H7 (cell line): ENCODE measurements at places on chromosomes 6 and 20. TPM values are rescaled to one million over a fixed set of nuclear protein-coding genes. Genes with fewer than 3 reads are reported as not detected.

- no peak for DNase-seq
These were observed 149.9 kb downstream of the CEBPB start for GRCh38 chr20:50340541-50340940.

GRCh38 chr6:84763003-84763885 lies 1.2 kb downstream of the TBX18 start:
- DNase-seq: peak; percentile 58

DNA sequence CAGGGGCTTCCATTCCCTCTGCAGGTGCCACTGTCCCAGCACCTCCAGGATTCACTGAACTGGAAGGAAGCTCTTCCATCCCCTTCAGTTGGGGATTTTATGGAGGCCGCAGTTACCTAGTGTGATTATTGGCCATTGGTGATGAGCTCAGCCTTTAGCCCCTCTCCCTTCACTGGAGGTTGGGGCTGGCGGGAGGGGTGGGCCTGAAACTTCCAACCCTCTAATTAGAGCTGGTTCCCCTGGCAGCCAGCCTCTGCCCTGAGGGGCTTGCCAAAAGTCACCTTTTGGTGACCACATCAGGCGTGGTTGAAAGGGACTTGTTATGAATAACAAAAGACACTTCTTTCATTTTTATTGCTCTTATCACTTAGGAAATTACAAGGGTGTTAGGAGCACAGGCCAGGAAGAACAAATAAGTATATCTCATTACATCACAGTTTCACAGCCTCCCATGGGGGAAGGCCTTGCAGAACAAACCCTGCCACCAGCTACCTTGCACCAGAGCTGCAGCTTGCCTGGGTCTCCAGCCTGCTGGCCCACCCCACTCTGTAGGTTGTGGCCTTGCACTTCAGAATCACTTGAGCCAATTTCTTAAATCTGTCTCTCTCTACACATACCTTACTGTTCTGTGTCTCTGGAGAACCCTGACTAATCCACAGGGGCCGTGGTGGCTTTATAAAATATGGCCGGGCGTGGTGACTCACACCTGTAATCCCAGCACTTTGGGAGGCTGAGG lies 5.0 kb downstream of the PYGB start:
- DNase-seq: no peak

DNA sequence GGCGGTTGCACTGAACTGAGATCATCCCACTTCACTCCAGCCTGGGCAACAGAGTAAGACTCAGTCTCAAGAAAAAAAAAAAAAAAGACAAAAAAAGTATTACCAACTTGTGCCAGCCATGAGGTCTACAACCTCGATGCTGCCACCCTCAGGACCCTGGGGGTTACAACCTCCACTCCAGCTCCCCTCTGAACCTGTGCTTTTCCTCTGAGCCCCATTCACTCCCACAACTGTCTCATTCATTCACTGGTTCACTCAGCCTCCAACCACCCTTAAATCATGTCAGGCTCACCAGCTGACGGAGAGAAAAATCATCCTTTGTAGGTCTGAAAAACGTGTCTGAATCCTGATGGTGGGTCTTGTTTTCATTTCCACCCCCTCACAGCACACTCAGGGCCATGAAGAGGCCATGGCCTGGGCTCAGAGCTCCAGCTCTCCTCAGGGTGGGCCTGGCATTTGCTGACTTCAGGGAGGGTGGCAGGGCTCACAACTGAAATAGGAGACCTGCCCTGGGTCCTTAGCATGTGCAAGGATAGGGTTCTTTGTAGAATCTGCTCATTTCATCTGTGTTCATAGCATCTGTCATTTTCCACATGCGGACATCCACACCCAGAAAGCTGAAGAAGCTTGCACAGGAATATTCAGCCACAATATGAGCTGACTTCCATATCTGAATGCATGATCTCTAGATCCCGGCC lies 1.9 kb upstream of the ULBP1 start:
- DNase-seq: peak; percentile 80

DNA sequence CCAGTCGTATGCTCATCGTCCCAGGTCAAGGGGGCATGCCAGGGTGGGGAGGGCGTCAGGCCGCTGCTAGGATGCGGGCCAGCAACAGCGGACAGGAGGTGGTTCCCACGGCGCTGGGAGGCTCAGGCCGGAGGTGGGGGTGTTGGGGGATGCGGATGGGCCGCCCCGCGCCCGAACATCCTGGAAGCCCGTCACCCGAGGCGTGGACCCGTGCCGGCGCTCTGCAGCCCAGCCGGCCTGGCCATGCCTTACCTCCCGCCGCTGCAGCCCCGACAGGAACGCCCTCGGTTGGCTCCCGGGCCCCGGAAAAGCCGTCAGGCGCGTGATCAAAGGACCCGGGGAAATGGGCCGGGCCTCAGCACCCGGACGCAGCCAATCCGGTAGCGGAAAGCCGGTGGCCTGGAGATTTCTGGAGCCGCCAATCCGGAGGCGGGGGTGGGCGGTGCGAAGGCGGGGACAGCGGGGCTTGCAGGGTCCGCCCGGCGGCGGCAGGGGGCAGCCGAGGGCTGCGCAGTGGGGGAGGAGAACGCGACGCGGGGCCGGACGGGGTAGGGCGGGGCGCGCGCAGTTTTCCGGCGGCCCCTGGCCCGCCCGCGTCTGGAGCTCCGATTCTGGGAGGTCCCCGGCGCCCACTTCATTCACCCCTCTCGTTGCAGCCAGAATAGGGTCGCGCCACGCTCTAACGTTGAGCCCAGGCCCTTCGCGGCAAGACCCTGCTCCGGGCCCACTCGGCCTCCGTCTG lies at the start of gene SMIM29:
SMIM29 (minus strand) TSS at position 280 of the 742 bp plus-strand sequence. CDS start 1,215 bp downstream, outside the sequence.
- peak; percentile 99 for DNase-seq

GRCh38 chr20:62856931-62857619 lies 4.5 kb downstream of the TCFL5 start:
- no peak for DNase-seq

The CTCFL gene
- 8.2 and 14.2 TPM in 2 replicates for total RNA-seq

GRCh38 chr6:36301781-36302180 lies 31.9 kb downstream of the PNPLA1 start:
- DNase-seq: no peak

GRCh38 chr6:101630941-101631340 lies 237.4 kb downstream of the GRIK2 start:
- no peak for DNase-seq

DNA sequence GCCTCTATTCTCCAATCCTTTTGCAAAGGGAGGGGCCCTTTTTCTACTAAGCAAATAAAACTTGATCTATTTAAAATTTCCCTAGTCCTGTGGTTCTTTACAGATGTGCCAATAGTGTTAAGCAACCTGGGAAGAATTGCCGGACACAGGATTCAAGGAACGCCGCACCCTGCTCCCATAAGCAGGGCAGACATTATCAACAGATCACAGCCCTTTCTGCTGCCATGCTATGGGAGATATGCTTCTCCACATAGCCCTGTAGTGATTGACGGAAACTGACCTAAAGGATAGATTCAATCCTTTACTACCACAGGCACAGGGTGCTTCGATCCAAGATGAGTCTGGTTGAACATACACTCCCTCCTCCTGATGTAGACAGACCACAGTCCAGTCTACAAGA lies 118.4 kb upstream of the TRAF3IP2 start:
- DNase-seq: no peak

DNA sequence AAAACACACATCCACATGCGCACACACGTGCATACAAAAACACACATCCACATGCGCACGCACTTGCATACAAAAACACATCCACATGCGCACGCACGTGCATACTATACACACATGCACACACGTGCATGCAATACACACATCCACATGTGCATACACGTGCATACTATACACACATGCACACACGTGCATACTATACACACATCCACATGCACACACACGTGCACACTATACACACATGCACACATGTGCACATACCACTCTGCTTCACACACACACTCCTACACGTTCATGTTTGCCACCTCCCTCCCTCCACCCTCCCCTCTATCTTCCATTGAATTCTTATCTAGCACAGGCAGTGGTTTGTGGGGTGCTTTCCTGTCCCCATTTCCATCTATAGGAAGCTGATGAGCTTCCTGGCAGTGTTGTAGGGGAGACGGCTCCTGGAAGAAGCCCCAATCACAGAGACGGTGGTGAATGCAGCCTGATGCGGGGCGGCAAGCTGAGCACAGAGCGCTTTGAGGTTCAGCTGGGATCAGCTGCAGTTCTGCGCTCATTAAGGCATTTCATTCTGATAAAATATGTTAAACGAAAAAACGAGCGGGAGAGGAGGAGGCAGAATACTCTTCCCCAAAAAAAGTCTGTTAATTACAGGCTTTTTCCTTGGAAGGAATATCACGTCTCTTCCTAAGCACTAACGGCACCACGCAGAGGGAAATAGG lies 287.7 kb downstream of the TAF4 start:
- no peak for DNase-seq

DNA sequence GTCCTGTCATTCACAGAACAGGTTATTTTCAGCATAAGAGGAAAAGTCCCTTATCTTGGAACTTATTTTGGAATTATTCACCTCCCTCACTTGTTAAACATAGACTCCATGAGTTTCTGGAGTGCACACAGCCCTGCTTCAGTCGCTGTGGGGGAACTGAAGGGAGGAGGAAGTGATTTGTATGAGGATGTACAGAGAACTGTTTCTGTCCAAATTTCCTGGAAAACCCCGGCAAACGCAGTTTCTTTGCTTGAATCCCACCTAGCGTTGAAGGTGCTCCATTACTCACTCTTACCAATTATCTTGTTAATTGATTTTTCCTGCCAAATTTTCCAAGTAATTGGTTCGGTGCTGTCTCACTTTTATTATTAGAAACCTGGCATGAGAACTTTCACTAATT lies 78.0 kb upstream of the AGPAT4 start:
- DNase-seq: no peak

The RHAG gene
- total RNA-seq: 0.07 TPM in 1 of 2 replicates, not detected in the other

GRCh38 chr6:9537381-9537780 lies 877.5 kb downstream of the TFAP2A start:
- no peak for DNase-seq
